Neural cell (in vitro differentiated cells): ENCODE measurements at places on chromosomes 11 and 22. TPM values are rescaled to one million over a fixed set of nuclear protein-coding genes. Genes with fewer than 3 reads are reported as not detected.

KRTAP5-10 gene
- polyA plus RNA-seq, result 0.62 TPM in 1 of 2 replicates, not detected in the other

NXPE1 gene
- not detected in 2 replicates for polyA plus RNA-seq

PDHX gene
- 53.6 and 59.8 TPM in 2 replicates for polyA plus RNA-seq

CD248 gene
- polyA plus RNA-seq, result not detected in 2 replicates

ELP4 gene
- polyA plus RNA-seq, result 21.6 and 30.4 TPM in 2 replicates

LRRC56 gene
- 0.76 and 1.3 TPM in 2 replicates for polyA plus RNA-seq

SYT13 gene
- polyA plus RNA-seq, result 60.8 and 65.4 TPM in 2 replicates

TEAD1 gene
- polyA plus RNA-seq, result 12.2 and 17.2 TPM in 2 replicates
